ENCODE measurements at places on chromosomes 12 and 14.

DNA sequence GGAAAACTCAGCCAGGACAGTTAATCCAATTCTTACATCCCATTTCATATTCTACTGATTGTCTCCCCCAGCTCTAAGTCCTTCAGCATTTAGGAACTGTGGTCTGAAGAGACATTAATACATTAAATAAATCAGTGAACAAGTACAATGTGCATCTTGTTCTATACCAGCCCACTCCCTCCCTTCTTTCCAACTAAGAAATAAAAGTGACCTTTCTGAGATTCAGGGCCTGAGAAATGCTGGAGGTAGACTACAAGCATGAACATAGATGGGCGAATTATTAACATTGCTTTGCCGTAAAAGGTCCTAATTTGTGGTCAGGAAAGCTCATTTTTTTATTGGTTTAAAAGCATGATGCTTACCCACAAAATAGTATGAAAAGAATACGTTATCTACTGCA lies 113.1 kb downstream of the NELL2 start:
- DNase-seq, result no peak

- DNase-seq, result no peak
These were observed 3.2 kb downstream of the KRR1 start for GRCh38 chr12:75508159-75508558.

- peak; percentile 65 for DNase-seq
These were observed 199.5 kb upstream of the CAND1 start for GRCh38 chr12:67069451-67070306.

- no peak for DNase-seq
These were observed 8.7 kb downstream of the AKAP5 start for GRCh38 chr14:64474041-64474440.

- peak; percentile 69 for DNase-seq
These were observed 26.5 kb upstream of the TAMALIN start for GRCh38 chr12:51980051-51980808.

- DNase-seq, result no peak
These were observed 4.5 kb downstream of the ARHGEF40 start for GRCh38 chr14:21074398-21075272.

DNA sequence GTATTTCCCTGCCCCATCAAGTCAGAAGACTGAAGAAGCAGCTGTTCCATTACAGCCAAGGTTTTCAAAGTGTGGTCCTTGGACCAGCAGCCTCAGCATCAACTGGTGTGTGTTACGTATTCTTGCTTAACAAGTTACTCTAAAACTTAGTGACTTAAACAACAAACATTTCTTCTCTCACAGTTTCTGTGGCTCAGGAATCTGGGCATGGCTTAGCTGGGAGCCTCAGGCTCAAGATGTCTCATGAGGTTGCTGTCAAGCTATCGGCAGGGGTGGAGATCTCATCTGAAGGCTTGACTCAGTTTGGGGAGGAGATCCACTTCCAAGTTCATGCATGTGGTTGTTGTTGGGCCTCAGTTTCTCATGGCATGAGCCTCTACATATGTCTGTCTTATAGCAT lies 174.5 kb downstream of the KTN1 start:
- no peak for DNase-seq

- DNase-seq, result no peak
These were observed 452.7 kb downstream of the BCL11B start for GRCh38 chr14:98819132-98819866.

- no peak for DNase-seq
These were observed 21.6 kb upstream of the CCND2 start for GRCh38 chr12:4251967-4252366.

DNA sequence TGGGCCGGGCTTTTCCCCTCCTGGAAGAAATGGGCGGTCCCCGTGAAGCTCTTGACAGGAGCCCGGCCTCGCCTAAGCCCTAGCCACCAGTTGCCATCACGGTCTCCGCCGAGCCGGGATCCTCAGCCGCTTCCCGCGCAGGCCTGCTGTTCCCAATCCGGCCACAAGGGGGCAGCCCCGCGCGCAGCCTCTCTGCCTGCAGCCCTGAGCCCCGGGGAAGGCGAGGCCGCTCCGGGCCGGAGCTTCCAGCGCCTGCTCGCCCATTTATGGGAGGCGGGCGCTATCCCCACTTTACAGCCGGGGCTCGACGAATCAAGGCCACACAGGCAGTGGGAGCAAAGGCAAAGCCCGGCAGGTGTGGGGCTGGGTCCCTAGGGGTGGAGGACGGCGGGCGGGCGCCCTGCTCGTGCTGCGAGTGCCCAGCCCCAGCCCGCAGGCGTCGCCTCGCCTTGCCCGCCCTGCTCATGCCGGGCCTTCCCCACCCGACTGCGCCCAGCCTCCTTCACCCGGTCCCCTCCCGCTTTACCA lies 61.5 kb downstream of the LGMN start:
- peak; percentile 71 for DNase-seq

GRCh38 chr14:64958743-64959142 lies 13.4 kb downstream of the RAB15 start:
- no peak for DNase-seq

DNA sequence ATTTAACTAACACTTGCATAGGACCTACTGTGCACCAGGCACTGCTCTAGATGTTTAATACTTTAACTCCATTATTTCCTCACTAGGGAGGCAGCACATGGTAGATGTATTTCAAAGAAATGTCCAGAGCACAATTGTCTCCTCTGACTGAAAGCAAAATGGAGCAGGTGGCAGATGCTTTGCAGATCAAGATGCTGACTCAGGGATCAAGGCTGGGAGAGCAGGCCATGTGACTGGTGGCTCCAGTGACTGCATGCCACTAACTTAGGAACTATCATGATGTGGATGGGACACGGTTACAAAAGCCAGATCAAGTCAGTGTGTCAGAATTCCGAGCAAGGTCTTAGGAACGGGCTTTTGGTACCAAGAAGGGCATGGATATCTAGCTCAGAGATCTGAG lies 28.2 kb downstream of the SERPINA11 start:
- no peak for DNase-seq

- no peak for DNase-seq
These were observed 100.7 kb downstream of the PPP2R5C start for GRCh38 chr14:101862177-101862576.

- DNase-seq, result no peak
These were observed 58.3 kb downstream of the ANAPC7 start for GRCh38 chr12:110345176-110345661.

DNA sequence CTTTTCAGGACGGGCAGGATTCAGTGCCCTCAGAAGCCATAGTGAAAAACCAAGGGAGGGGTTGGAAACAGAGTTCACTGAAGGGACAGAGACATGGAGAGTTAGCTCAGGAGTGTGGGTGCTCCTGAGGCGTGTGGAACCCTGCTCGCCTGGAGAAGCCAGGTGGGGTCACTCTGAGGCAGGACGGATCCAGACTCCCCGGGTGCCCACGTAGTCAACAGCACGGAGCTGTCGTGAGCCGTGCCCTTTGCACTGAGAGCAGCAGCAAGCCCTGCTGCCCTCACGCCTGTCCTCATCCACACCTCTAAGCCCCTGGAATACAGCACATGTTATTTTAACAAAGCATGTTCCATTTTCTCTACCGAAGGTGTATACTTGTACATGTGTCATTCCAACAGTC lies 114.7 kb downstream of the FBXL14 start:
- no peak for DNase-seq

- no peak for DNase-seq
These were observed 37.8 kb downstream of the HELB start for GRCh38 chr12:66340131-66340530.

GRCh38 chr12:95673576-95673975 lies 117.0 kb downstream of the NTN4 start:
- DNase-seq, result no peak

DNA sequence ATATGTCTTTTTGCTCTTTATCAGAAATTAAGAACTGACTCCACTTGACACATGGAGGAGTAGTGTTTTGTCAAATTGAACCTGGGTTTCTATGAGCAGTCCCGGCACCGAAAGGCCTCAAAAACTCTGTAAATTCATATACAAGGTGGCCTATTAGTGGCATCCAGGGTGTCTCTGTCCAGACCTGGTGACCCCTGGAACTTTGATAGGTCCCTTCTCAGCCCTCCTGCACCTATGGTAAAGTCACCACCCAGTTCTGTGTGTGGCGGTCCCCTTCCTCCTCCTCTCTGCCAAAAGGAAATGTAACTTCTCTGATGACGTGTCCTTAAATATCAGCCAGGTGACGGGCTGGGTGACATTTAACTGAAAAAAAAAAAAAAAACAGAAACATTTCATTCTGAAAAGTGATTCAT lies 204.0 kb upstream of the FOXN3 start:
- DNase-seq, result no peak

DNA sequence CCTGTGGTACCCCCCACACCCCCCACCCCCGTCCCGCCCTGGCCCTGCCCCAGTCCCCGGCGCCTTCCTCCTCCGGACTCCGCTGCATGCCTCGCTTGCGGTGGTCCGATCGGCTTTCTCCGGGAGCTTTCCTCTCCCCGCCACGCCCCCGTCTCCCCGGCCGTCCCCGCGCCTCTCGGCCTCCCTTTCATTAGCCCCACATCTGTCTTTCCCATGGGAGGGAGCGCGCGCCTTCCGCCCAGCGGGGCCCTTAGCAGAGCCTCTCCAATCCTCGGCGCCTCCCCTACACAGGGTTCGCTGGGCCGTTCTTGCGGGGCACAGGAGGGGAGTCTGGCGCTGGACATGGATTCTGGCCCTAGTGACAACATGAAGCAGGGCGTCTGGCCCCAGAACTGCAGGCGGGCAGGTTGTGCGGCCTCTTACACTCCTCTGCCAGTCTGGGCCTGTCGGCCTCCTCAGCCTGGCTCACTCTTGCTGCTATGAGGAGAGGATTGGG lies 1.5 kb upstream of the EFS start:
- no peak for DNase-seq

- DNase-seq, result no peak
These were observed 3.0 kb downstream of the SSTR1 start for GRCh38 chr14:38210587-38211216.

GRCh38 chr12:41277100-41277945 lies 89.2 kb downstream of the PDZRN4 start:
- peak; percentile 49 for DNase-seq

All from RPMI8226 (cell line).